ENCODE measurements at places on chromosomes 11 and 22.

GRCh38 chr11:26676641-26677040 lies 45.2 kb downstream of the SLC5A12 start:
- no peak for DNase-seq

DNA sequence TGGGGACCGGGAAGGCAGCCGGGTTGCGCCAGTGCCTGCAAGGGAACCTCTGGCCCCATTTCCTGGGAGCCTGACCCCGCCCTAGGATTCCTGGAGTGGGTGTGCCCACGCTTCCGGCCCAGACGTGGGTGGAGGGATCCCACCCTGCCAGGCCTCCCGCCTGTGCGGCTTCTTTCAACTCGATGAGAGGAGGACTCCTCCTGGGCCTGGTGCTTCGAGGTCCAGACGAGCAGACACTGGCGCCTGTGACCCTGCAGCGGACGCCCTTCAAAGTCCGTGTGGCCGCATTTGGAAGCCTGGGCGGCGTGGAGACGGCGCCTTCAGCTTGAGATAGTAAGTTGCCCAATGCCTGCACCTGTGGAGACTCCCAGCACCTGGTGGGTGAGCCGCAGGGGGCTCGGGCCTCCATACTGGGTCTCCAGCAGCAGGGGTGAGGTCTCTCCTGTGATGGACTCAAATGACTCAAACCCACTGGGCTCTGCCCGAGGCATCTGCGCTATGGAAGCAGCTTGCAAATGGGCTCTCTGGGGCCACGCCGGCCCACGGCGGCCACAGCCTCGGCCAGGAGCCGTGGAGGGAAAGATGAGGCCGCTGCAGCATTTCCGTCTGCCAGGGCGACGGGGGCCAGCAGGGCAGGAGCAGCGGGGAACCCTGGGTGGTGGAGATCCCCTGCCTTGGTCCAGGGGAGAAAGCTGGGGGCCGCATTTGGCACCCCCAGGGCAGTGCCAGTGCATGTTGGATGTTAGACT lies 64.3 kb upstream of the PPARA start:
- DNase-seq: no peak

- no peak for DNase-seq
Observed at GRCh38 chr22:30057375-30057774, 22.9 kb upstream of the HORMAD2 start.

- no peak for DNase-seq
Observed at GRCh38 chr22:43050995-43051394, 36.0 kb upstream of the PACSIN2 start.

- no peak for DNase-seq
Observed at GRCh38 chr22:26923531-26923930, 266.1 kb downstream of the MIAT start.

- DNase-seq: no peak
Observed at GRCh38 chr11:18314784-18315523, 7.0 kb downstream of the HPS5 start.

DNA sequence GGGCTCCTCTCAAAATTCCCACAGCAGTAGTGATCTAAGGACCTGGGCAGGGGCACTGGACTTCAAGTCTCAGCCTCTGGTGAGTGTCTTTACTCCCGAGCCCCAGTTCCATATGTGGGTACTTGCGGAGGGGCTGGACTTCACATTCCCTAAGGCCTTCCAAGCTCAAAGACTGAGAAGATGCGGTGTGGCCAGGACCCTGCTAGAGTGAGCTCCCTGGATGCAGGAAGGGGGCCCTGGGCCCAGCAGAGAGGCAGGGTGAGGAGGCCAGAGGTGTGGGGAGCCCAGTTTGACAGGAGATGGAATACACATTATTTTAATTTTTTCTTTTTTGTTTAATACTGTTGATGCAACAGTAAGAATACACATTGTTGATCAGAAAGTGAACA lies 83.7 kb downstream of the IGLL1 start:
- no peak for DNase-seq

GRCh38 chr22:39092111-39092862 lies 4.8 kb upstream of the APOBEC3H start:
- no peak for DNase-seq

DNA sequence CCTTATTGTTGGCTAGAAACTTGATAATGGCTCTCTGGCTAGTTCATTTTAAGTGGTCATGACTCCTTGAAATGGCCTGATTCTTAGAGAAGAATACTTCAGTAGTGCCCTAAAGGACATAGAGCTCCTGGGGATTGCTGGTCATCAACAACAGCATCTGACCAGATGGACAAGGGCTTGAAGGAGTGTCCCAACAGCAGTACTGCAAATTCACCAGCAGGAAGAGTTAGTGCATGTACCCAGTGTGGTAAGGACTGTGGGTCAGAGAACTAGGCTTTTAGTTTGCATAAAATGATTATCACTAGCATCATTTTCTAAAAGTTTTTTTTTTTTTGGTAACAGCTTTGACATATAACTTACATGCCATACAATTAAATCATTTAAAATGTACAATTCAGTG lies 39.5 kb upstream of the CUL5 start:
- DNase-seq: no peak

DNA sequence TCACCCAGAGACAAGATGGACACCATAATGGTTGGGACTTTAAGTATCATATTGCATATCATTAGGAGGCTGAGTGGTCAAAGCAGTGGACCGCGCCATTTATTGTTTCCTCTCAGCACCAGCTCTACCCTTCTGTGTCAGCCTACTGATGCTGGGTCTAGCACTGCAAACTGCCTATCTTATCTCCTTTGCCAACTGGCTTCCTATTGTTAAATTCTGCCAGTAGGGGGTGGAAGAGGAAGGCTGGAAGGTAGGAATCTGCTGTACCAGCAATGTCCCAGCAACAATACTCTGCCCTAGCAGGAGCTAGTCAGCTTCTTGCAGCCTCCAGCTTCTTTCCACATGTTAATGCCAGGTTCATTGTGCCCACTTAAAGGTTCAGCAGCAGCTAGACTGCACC lies 367.1 kb upstream of the PDGFD start:
- no peak for DNase-seq

DNA sequence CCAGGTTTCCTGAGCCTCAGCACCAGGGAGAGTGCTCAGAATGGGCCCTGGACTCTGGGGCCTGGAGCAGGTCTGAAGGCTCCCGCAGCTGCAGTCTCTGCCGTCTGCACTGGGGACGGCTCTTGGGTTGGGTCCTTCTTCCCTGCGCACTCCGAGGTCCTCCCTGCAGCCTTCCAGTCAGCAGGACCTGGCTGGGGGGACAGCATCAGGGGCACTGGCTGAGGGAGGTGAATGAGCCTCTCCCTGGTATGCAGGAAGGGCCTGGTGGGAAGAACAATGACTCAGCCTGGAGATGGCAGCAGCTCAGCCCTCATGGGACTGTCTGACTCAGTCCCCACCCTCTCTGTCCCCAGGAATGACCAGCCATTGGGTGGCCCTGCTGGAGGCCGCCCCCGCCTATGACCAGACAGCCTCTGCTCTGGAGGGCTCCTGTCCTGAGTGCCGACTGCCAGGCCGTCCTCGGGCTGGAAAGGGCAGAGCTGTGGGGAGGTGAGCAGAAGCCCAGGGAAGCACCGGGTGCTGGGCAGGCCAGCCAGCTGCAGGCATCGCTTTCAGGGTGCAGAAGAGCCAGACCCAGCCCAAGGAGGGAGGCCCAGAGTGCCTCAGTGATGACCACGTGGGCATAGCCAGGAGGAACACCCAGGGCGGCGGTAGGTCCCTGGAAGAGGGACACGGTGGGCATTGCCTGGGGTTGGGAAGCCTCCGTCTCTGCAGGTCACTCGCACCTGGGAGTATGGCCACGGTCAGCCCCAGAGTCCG lies 455.0 kb downstream of the BRD1 start:
- DNase-seq: no peak

GRCh38 chr22:41505511-41506220 lies 36.7 kb downstream of the ACO2 start:
- no peak for DNase-seq

Measured in activated naive CD4-positive, alpha-beta T cell (primary cell).